ENCODE measurements at places on chromosomes 6 and 20.

DNA sequence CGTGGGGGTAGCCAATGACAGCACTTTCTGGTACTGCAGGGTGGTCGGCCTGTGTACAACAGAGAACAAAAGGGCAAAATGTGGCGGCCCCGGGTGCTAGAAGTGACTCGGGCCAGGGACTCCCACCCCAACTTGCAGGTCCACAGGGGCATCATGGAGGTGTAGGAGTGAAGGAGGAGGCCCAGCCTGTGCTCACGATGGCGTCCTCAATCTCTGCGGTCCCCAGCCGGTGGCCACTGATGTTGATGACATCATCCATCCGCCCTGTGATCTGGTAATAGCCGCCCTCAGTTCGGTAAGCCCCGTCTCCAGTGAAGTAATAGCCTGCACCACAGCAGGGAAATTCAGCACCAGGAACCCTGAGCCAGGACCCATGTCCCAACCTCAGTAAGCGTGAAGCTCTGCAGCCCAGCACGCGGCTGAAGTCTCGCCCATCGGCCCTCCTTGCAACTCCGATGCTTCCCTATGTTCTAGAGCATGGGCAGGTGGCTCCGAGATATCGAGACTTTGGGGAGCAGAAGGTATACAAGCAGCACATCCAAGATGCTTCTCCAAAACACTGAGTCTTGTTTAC is 20.2 kb upstream of the APMAP start:
- DNase-seq: no peak

- no peak for DNase-seq
Observed at GRCh38 chr20:18252597-18253451, 35.5 kb upstream of the ZNF133 start.

- DNase-seq: no peak
Observed at GRCh38 chr6:87155842-87156815, 764 bp downstream of the ZNF292 start.

GRCh38 chr6:113969888-113970804 is 802 bp downstream of the HDAC2 start:
- no peak for DNase-seq

DNA sequence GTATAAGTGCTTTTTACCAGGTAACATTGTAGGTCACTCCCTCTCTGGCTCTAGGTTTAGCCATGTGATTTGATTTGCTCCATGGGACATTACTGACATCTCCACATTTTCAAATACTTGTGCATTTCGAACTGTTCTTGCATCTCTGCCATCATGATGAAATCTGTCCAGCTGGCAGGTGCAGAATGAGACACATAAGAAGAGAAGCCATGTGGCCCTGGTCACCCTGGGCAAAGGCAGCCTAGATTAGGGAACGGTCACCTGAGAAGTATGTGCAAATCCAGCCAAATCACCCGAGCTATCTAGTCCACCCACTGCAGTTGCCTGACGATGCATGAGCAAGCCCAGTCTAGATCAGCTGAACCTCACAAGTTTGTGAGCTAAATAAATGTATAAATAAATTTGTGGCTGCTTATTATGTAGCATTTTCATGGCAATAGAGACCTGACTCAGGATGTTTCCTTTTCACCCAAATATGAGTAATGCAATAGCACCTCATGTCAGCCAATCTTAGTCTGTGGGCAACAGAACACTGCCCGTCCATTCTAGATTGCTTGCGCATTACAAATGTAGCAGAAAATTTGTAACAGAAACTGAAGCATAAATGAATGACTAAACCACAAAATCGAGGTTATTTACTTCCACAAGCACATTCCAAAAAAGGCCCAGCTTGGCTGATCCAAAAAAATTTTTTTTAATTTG is 115.2 kb downstream of the PAK5 start:
- DNase-seq: no peak

DNA sequence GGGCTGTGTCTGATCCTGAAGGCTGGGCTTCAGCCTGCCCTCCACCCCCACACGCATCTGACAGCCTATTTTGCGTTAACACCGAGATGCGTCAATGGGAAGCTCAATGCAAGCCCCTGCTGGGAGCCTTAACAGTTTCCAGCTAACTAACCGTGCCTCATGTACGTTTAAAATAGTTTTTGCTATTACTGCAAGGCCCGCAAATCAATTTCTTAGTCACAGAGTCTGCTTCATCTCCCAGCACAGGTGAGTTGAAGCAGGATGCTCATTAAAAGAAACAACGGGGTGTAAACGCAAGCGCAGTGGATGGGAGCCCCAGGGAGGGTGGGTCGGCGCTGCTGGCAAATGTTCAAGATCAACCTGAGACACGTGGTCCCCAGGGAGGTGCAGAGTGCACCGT is 142.8 kb upstream of the PHACTR3 start:
- no peak for DNase-seq

- no peak for DNase-seq
Observed at GRCh38 chr20:528923-529604, 14.5 kb downstream of the CSNK2A1 start.

DNA sequence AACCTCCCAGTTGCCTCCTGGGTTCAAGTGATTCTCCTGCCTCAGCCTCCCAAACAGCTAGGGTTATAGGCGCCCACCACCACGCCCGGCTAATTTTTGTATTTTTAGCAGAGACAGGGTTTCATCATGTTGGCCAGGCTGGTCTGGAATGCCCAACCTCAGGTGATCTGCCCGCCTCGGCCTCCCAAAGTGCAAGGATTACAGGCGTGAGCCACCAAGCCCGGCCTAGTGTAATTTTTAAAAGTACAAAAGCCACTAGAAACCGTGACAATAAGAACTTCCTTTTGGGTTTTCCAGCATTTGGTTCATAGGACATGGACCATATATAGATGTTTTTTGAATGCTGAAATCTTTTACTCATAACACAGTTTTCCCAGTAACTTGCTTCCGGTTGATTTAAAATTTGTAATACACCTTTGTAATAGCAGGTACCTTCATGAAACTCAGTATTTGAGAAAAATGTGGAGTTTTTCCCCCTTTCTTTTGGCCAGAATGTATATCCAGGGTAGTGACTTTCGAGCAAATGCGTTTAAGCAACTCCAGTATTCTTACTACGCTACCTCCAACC is 467 bp downstream of the PXT1 start:
- no peak for DNase-seq

DNA sequence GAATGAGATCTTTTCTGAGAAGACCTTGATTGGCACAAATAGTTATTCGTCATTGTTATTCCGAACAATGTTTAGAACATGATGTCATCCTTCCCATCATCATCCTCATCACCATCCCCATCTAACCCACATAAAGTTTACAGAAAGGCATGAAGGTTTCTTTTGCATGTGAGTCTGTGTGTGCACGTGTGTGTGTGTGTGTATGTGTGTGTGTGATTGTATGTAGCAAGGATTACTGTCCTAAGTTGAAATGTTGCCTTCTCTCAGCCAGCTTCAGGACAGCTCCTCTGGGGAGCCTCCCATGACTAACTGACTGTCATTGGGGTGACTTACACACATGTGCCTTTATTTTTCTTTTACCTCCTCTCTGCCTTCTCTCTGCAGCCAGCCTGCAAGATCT is 113.5 kb downstream of the SLC22A3 start:
- DNase-seq: no peak

DNA sequence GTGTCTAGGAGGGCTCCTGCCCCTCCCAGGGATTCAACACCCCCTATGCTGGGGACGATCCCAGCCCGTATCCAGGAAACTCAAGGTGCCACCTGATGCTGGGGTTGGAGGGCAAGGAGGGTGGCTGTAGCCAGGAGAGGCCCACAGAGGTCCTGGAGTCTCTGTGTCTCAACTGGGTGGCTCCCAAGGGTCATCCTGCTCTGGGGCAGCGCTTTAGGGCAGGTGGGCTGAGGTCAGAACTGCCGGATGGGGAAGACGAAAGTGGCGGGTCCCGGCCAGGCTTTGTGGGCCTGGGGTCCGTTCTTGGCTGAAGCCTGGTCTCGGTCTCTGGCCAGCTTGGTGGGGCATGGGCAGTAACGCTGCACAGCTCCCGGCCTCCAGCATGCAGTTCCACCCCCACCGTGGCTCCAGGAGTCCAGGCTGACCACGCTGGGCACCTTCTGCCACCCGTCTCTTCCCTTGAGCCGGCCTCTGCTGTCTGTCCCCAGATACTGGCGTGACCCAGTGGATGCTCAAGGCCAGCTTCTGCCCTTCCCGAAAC is 2.8 kb upstream of the COL20A1 start:
- DNase-seq: no peak

DNA sequence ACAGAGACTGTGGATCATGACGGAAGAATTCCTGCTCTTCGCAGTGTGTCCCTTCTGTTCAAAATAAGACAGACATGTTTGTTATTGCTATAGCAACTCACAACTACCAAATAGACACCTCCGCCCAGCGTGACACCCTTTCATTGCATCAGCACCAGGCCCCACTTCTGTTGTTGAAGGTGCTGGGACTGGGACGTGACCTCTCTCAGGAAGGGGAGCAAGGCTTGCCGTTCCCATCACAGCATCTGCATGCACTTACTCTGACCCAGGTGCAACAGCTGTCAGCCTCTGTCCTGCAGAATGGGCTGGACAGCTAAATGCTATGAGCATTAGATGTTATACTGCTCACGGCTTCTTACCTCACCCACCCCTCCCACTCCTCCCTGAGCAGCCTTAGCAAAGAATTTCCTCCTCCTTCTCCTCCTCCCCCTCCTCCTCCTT is 94.1 kb downstream of the DACT2 start:
- no peak for DNase-seq

DNA sequence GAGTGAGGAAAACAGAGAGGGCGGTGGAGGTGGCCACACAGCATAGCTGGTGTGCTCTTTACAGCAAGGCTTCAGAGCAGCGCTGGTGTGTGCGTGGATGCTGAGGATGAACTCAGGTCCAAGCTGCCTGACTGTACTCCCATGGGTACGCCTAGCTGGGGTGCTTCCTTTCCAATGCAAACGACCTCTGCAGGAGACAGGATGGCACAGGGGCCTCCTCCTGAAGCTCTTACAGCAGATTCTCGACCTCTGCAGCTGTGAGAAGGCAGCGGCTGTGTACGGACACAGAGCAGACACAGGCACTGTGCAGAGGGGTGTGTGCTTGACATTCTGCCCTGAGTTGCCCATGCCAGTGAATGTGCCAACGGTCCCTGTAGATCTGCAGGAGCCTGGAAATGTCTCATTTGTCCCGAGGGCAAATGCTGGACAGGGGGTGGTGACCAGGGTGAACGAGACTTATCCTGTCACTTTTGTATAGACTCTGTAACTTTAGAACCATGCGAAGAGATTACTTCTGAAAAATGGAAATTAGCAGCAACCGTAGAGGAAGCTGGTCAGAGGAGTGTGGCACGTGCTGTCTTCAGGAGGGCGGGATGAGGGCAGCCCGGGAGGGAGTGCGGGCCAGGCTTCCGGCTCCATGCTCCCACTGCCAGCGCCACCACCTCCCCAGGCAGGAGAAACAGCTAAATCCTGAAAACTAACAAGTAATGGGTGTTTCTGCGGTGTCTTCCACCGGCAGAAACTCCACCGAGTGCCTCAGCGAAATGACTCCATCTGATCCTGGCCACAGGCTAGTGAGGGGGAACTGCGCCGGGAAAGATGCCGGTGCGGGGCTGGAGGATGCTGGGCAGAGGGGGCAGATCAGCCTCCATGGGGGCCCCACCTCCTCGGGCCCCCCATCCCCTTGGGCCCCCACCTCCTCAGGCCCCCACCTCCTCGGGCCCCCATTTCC is 120.9 kb upstream of the RPS6KA2 start:
- DNase-seq: no peak

- no peak for DNase-seq
Observed at GRCh38 chr6:16004934-16005679, 123.8 kb upstream of the MYLIP start.

- no peak for DNase-seq
Observed at GRCh38 chr6:82951389-82951788, 114.3 kb downstream of the UBE3D start.

DNA sequence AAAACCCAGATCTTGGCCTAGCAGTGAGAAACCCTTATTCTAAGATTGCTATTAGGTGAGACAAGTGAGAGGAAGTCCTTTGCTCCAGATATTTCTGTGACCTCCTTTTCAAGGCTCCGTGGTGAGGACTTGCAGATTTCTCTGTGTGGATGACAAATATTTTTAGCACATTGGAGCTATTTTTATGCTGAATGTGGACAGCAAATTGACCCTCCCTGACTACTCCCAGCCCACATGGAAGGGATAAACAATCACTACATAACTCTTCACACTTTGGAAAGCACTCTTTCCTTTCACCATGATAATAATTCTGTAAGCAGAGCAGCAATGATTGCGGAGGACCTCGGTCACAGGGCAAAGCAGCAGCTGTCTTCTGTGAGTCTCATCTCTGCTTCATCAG is 88.0 kb upstream of the ADGRF1 start:
- no peak for DNase-seq

- DNase-seq: no peak
Observed at GRCh38 chr20:56002908-56003800, 2.2 kb downstream of the CBLN4 start.

DNA sequence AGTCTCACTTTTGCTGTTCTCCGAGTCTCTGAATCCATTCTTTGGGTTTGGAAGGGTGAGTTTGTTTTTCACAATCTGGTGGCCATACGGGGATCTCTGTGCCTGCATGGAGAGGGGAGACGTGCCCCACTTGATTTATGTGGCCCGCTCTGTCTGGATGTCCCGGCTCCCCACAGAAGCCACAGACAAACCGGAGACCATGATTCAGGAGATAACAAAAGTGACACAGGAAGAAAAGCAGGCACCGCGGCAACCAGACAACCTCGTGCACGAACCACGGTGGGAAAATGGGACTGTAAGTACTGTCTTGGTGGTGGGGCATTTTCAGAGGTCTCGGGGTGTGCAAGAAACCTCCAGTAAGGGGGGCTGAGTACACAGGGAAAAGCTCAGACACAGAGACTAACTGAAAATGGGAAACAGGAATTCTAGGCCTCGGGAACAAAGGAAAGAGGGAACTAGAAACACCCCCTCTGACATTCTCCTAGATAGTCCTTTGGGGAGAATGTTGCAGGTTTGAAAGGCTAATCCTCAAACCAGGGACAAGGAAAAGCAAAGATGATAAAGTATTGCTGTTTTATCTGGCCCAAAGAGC is 22.1 kb upstream of the ZNF318 start:
- no peak for DNase-seq

DNA sequence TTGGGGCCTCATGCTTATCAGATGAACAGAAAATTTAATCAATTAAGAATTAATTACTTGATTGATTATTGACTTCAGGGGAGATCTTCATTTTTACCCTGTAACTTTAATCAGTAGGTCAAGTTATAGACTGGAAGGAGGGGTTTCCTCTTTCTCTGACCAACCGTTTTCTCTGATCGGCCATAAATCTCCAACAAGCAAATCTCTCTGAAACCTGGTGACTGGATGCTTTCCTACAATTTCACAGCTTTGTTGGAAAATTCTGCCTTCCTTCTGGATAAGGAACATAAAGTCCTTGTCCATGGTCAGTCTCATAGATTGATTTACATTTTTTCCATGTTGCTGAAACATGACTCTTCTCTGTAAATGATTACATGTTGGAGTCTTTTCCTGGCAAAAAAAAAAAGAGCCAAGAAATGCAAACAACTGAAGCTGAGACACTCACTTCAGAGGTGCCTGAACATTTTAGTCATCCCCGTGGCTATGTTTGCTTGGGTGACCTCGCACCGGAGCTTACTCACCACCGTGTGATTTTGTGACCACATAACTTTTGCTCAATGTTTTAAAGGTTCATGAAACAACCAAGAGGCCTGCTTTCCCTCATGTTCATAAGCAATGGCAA is 31.0 kb downstream of the IRF4 start:
- DNase-seq: no peak
